ENCODE measurements at places on chromosomes 6 and 20.
A peak's percentile ranks its signal among the peaks of the same experiment; 100 is the strongest.

GRCh38 chr6:124445581-124445980 lies 516.7 kb upstream of the RNF217 start:
- DNase-seq: no peak

DNA sequence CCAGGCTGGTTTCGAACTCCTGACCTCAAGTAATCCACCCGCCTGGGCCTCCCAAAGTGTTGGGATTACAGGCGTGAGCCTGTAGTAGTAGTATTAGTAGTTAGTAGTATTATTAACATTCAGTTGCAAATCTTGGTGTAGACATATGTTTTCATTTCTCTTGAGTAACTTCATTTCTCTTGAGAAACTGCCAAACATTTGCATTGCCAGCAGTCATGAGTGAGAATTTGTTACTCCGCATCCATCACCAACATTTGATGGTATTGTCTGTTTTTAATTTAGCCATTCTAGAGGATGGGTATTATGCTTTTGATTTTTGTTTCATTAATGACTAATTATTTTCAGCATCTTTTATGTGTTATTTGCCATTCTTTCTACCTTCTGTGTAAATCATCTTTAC lies 1.5 kb upstream of the ERVFRD-1 start:
- no peak for DNase-seq

GRCh38 chr20:35285806-35286076 lies 1.2 kb upstream of the EIF6 start:
- DNase-seq: no peak

GRCh38 chr6:161477876-161478425 lies 204.1 kb upstream of the AGPAT4 start:
- DNase-seq: no peak

- DNase-seq: no peak
Measured at GRCh38 chr6:138645976-138646640, 127.5 kb upstream of the CCDC28A start.

GRCh38 chr6:138502546-138502945 lies 3.3 kb upstream of the NHSL1 start:
- no peak for DNase-seq

- no peak for DNase-seq
Measured at GRCh38 chr6:144178323-144178722, 28.0 kb downstream of the STX11 start.

DNA sequence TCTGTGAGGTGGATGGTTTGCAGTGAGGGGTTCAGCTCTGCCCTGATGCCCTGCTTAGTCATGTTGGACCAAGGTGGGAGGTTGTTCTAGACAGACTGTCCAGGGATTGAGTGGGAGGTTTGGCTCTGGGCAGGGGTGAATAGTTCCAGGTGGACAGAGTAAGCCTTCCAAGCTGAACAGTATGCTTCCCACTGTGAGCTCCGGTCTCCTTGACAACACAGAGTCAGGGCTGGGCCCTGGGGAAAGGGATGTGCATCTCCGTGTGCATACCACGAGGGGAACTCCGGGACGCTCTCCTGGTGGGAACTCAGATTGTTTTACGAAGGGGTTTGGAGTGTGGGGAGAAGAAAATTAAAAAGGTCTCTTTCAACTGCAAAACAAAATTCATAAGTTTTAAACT lies 174.7 kb downstream of the DHX35 start:
- DNase-seq: no peak

GRCh38 chr6:158161566-158162254 lies 6.4 kb downstream of the SERAC1 start:
- DNase-seq: no peak

GRCh38 chr6:24455061-24455460 lies 34.3 kb downstream of the GPLD1 start:
- DNase-seq: no peak

- no peak for DNase-seq
Measured at GRCh38 chr6:82616386-82617028, 252.9 kb downstream of the TPBG start.

DNA sequence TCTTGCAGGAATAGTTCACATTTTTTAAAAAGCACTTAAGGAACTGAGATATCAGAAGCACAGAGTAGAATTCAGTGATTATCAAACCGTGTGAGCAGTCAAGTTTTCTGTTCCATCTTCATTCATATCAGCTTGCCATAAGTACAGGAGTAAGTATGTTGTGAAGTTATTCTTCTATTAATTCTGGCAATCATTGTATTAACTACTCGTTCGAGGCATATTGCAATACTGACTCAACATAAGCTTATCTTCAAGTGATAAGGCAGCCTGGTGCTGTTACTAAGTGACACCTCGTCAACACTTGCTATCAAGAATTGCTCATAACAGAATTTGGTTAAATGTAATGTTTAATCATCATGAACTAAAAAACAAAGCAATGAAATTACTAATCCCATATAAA lies 75.7 kb upstream of the SNX9 start:
- no peak for DNase-seq

DNA sequence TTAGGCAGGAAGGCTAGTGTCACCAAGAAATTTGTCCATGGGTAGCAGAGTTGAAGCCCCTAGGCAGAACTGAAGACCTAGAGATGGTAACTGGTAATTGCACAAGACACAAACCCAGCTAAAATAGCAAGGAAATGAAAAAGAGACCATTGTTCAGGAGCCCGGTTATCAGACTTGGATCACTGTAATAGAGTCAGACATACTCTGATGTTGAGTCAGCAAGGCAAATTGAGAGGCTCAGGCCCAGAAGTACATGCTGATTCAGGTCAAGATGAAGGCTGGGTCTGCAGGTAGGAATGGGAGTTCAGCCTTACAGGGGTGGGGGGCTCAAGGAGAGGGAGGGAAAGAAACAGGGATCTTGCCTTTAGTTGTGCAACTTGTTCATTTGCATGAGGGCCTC lies 6.5 kb upstream of the TMEM242 start:
- no peak for DNase-seq

DNA sequence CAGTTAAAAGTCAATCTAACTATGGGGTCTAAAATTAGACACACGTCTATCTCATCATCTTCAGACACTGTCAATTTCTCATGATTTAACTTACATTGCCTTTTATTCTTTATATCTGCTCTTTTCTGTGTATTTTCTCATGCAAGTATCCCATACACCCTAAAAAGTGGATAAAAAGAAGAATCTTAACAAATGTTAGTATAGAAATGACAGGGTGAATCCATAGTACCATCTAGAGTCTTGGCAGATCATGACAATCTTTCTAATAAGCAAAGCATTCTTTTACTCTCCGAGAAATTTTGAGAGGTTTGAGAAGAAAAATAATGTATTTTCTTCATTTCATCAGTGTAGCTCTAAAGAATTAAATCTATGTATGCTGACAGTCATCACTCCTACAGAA lies 382.7 kb downstream of the C6orf118 start:
- DNase-seq: no peak

- no peak for DNase-seq
Measured at GRCh38 chr6:136831873-136832562, 9.6 kb downstream of the PEX7 start.

DNA sequence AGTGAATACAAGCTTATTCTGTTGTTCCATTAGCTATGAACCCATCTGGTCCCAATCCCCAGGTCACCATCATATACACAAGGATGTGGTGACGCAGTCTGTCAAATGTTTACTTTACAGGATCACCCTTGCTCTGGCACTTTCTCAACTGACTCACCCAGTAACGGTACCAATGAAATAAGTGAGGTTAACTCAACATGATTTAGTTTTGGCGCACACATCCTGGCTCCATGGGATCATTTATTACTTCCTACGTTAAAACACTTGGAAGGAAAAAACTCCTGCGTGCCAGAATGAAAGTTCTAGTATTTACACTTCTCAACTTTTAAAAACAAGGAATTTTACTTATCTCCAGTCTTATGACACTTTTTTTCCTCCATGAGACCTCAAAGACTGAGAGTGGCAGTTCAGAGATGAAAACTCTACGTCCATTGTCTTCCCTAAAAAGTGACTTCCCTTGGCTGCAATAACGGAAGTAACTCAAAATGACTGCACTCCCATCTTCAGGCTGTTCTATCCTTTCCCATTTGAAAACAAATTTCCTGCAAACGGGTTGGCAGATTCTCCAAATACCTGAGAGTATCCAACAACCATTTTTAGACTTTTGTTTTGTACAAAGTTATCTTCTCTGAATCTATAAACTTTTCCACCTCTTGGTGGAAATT lies 15.9 kb downstream of the AGPAT4 start:
- no peak for DNase-seq

DNA sequence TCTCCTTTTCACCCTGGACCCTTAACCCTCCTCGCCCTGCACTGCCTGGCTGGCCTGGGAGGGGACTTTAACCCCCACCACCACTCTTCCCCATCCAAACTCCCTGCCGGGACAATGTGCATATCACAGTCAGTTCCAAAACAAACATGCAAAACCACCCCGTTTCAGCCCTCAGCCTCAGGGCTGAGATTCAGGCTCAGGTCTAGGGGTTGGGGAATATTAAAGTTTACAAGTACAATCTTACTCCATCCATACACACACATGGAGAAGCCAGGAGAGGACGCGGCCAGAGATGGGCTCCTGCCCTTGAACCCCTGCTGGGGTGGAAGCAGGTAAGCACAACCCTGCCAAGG lies 534 bp downstream of the KIAA1755 start:
- no peak for DNase-seq

- DNase-seq: peak; percentile 31
Measured at GRCh38 chr6:40585651-40586269, 1.4 kb downstream of the LRFN2 start.
